ENCODE measurements at places on chromosomes 13 and 19.

- DNase-seq: no peak
Observed at GRCh38 chr19:55258476-55258827, 365 bp downstream of the PPP6R1 start.

GRCh38 chr13:90276216-90276615, 1071.3 kb upstream of the MIR17HG start:
- no peak for DNase-seq

DNA sequence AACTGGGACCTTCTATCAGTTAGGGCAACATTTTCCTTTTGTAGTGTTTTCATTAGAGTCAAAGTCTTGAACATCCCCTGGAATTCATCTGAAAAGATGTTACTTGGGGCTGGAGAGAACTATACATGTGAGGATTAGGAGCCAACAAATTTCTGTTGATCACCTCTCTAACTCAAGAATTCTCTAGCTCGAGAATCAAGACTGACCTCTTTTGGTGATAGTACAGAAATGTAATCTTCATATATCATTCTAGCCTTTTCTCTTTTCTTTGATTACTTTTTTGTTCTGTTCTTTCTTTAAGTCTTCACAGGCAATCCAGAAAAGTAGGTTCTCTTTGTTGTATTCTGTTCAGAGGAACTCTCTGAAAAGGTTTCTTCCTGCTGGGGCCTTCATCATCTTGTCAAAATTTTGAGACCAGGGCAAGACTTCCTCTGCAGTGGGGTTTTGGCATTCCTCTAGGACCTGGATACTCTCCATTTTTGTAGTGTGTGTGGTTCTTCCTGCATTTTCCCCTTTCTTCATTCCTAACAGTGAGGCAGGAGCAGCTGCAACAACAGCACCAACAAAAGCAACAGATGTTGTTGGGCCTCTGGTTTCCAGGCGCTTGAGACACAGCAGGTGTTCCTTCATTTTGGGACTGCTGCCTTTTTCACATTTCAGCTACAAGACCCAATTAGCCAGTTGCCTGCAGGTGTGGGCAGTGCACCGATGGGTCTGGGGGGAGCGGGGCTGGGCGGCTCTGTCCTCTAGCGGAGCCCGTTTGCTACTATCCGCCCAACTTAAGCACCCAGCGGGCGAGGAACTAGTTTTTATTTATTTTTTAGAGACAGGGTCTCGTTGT, 26.2 kb downstream of the ELF1 start:
- no peak for DNase-seq

DNA sequence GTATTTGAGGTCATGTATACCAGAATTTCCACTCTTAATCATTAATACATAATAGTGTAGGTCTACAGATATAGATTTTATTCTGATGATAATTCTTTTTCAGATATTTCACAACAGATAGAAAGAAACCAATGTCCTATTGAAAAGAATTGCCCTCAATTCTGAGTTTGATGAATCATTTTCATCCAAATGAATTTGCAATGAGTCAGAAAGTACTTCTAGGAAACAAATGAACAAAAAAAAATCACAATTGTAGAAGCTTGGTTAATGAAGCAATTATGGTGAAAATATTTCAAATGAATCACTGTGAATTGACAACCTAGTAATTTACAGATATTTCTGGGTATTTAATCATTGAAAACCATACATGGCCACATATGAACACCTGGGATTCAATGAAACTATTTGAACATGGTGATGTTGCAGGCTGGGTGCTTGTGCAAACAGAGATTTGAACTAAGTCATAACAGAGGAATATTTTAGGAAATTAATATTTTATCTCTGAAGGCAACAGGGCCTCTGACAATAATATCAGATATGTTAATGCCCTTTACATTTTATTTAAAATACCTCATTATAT, 360.9 kb downstream of the SLITRK5 start:
- DNase-seq: no peak

DNA sequence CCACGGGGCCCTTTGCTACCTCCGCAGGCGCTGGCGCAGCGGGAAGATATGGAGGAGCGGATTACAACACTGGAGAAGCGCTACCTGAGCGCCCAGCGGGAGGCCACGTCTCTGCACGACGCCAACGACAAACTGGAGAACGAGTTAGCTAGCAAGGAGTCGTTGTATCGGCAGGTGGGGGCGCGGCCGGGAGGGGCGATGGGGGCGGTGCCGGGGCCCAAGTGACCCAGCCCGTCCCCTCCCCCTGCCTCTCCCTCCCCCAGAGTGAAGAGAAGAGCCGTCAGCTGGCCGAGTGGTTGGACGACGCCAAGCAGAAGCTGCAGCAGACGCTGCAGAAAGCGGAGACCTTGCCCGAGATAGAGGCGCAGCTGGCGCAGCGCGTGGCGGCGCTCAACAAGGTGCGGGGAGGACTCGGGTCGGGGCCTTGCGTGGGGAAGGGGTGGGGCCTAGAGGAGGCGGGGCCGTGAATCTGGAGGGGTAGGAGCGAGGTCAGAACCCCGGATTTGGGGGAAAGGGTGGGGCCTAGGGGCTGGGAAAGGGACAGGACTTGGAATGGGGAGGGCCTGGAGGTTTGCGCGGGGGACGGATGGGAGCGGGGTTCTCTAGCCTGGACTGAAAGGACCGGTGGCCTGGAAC, 13.7 kb downstream of the PPFIA3 start:
- no peak for DNase-seq

DNA sequence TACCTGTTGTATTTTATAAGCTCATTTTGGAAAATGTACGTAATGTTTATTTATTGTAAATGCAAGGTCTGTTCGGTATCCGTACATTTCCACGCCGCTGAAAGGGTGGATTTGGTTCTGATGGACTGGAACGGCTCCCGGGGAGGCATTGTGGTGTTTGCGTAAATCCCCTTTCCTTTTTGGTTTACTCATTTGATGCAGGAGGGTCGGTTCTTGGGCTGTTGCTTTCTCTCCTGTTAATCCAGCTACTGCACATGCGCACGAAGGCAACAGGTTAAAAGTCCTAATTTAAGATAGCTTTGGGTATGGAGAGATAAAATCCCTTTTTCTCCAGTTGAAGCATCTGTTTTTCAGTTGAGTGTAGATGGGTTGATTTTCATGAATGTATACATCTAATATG, 224.4 kb downstream of the TM9SF2 start:
- DNase-seq: no peak

DNA sequence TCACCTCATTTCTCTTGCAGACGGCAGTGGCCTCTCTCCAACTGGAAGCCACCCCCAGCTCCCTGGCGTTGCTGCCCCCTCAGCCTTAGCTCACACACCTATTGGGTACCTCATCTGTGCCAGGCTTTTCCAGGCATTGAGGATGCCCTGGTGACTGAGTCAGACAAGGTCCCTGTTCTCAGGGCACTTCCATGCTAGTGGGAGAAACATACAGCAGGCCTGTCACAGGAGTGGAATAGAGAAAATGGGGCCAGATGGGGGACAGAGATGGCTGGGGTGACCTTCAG, 33.9 kb downstream of the CAPN12 start:
- no peak for DNase-seq

GRCh38 chr13:20514866-20515265, 10.8 kb downstream of the CRYL1 start:
- no peak for DNase-seq

DNA sequence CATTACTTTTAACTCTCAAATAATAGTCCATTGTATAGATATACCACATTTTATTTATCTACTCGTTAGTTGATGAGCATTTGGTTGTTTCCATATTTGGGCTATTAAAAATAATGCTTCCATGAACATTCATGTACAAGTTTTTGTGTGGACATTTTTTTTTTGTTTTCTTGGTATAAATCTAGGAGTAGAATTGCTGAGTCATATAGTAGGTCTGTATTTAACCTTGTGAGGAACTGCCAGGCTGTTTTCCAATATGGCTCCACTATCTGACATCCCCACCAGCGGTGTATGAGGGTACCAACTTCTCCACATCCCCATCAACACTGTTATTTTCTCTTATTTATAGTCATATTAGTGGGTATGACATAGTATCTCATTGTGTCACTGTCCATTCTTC, 143.1 kb downstream of the RAP2A start:
- DNase-seq: no peak

DNA sequence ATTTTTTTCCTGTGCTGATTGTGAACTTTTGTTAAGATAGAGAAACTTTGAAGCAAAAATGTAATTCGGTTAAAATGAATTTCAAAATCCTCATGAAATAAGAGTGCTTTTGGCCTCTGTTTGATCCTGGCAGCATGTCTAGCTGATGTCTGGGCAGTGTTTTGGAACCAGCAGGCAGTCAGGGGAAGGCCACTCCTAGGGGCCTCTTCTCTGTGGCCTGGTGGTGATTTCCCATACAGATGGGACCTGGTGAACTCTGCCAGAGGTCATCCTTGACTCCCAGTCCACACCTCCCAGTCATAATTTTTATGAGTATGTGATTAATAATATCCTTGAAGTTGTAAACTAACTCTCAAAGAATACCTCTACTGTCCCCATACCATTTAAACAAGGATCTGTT, 226.6 kb downstream of the PCCA start:
- no peak for DNase-seq

DNA sequence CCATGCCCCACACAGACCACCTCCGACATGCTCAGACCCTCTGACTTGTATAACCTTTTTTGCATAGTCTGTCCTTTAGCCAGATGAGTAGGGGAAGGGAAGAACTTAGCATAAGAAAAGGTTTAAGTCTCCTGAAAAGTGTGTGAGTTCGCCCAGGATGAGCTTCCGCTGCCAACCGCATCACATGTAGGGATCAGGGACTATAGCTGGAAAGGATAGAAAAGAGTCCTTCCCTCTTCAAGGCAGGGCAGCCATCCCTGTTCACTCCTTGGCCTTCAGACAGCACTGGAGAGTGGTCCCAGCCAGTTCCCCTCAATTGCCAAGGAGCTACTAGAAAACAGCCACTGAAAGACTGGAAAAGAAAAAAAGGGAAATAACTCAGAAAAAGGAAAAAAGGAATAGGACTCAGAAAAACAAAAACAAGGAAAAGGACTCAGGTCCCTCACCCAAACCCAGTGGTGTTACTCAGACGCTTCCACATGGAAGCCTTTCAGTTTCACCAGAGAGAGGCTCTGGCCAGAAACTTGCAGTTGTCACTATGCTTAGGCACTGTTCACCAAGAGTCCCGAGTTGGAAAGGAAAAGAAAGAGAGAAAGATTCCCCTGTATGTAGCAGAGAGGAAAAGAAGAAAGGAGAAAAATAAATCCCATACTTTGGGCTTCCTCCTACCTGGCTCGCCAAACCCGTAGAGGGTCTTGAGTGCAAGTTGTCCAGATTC, 5.6 kb upstream of the TM9SF2 start:
- no peak for DNase-seq

DNA sequence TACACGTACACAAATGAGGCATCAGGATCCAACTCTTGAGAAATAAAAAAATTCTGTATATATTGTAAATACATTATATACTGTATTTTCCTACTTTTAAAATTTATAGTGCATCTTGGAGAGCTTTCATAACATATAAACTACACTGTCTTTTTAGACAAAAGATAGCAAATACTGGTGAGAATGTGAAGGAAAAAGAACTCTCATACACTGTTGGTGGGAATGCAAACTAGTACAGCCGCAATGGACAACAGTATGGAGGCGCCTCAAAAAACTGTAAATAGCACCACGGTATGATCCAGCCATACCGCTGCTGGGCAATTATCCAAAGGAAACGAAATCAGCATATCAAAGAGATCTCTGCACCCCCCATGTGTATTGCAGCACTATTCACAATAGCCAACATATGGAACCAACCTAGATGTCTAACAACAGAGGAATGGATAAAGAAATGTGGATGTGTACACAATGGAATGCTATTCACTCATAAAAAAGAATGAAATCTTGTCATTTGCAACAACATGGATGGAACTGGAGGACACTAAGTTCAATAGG, 292.4 kb downstream of the EFNB2 start:
- no peak for DNase-seq

- DNase-seq: peak; percentile 22
Observed at GRCh38 chr19:40974633-40975037, 16.4 kb upstream of the CYP2B6 start.

DNA sequence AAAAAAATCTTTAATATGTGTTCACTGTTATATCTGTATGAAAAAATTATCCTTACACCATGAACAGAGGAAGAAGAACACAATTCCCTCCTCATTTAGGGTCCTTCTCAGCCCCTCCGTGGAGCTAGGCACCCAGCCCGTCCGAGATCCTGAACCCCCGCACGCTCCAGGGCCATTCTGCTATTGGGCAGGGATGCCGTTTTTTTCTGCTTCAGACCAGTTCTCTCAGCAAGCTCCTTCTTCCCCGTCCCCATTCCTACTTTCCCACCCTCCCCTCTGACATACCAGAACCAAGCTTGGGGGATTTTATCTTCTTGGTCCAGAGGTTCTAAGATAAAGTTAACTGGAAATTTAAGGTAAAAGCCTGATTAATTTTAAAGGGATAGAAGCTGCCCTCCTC, 36.2 kb downstream of the ATP12A start:
- DNase-seq: no peak

DNA sequence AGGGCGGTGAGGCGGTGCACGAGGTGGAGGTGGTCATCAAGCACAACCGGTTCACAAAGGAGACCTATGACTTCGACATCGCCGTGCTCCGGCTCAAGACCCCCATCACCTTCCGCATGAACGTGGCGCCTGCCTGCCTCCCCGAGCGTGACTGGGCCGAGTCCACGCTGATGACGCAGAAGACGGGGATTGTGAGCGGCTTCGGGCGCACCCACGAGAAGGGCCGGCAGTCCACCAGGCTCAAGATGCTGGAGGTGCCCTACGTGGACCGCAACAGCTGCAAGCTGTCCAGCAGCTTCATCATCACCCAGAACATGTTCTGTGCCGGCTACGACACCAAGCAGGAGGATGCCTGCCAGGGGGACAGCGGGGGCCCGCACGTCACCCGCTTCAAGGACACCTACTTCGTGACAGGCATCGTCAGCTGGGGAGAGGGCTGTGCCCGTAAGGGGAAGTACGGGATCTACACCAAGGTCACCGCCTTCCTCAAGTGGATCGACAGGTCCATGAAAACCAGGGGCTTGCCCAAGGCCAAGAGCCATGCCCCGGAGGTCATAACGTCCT, 9.4 kb upstream of the PROZ start:
- no peak for DNase-seq

- no peak for DNase-seq
Observed at GRCh38 chr13:49740870-49741269, 49.6 kb upstream of the EBPL start.

DNA sequence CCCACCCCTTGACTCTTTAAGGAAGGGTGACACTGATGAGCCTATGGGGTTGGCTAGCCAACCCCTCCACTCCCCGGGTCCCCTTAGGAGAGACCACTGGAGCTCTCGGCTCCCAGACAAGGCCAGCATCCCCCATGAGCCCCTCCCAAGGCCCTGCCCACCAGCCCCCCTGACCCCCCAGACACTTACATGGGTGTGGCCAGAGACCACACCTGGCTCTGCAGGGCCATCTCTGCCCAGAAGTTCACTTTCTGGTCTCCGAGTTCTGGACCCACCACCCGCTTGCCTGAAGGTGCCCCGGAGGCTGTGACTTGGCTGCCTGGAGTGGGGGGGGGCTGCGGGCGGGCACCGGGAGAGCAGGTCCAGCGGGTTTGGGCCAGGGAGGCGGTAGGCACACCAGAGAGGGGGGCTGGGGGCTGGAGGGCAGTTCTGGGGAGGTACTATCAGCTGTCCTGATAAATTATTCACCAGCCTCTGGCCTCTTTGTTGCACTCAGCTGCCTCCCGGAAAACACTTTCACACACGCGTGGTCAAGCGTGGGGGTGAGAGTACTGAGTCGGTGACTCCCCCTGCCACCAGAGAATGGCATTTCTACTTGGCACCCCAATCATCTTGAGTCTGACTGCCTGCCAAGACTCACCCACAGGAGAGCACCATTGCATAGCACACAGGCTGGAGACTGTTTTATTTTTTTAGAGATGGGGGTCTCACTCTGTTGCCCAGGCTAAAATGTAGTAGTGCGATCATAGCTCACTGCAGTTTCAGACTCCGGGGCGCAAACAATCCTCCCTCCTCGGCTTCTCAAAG, at the start of gene PALM3:
Gene PALM3, minus strand, starts transcription at position 326 of the 807 bp plus-strand sequence. Its CDS starts 96 bp downstream, at position 230.
- DNase-seq: no peak

All from amygdala (tissue), 56 donors.